Brain pericyte (primary cell): ENCODE measurements at places on chromosomes 7 and 10.

GRCh38 chr10:116001976-116002375, 271.0 kb downstream of the GFRA1 start:
- no peak for DNase-seq

DNA sequence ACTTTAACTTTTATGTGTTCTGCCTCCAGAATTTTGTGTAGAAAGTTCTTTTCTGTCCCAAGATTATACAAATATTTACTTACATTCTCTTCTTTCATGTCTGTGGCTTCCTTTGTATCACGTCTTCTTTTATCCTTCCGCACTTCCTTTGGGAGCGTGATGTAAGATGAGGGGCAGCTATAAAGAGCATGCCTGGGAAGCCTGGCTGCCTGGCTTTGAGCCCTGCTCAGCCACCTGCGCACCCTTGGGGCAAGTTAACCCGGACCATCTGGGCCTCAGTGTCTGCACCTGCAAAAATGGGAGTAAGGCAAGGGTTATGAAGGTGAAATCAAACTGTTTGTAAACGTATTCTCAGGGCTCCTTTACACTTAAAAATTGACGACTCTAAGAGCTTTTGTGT, 25.2 kb downstream of the PALD1 start:
- no peak for DNase-seq

GRCh38 chr10:5553400-5554170, 28.8 kb downstream of the CALML3 start:
- DNase-seq = no peak

DNA sequence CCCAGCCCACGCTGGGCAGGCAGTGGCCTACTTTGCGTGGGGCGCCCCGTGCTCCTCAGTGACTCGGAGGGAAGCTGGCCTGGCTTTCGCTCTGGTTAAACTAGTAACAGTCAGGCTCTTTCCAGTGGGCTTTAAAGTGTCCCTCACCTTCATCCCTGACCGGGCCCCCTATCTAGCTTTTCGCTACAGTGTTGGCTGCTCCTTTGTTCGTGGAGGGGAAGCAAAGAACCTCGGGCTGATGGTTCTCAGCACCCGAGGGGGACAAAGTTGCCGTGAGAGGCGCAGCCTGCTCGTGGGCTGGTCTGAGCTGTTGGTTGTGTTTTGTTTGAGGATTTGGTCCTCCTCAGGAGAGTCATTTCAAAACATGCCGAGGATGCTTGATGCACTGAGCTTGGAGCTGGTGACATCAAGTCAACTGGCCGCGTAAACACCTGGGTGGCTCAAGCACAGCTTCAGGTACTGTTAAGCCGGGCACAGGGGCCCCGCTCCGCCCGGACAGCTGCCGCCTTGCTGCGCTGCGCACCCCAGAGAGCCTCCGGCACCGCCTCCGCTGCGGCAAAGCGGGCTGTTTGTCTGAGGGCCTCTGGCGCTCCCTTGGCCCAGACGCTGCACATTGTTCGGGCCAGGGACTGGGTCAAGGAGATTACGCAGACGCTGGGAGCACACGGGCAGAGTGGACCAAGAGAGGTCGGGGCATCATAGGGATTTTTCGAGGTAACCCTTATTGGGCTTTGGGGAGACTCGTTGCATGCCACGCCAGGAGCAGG, 1.6 kb downstream of the DLX6 start:
- DNase-seq = no peak

GRCh38 chr10:99328579-99329303, 415 bp upstream of the CNNM1 start:
- no peak for DNase-seq

DNA sequence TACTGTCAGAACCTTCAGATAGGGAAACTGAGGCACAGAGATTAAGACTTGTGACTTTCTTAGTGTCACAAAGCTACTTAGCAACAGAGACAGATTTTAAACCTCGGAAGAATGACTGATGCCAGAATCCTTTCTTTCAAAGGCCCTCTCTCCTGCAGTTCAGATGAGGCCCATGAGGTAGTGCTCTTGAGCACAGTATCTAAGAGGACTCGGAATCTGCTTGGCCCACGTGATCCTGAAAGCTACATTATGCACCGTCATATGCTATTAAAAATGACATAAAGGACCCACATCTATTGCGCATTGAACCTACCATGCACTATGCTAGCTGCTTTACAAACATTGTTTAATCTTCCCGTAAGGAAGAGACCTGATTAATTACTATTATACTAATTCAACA, 355.9 kb downstream of the SFMBT2 start:
- no peak for DNase-seq

- no peak for DNase-seq
Measured at GRCh38 chr10:32413513-32413912, 32.4 kb upstream of the CCDC7 start.

GRCh38 chr10:78215645-78216044, 182.0 kb downstream of the RPS24 start:
- DNase-seq = no peak

GRCh38 chr7:32336726-32337125, 153.5 kb downstream of the LSM5 start:
- DNase-seq = no peak

DNA sequence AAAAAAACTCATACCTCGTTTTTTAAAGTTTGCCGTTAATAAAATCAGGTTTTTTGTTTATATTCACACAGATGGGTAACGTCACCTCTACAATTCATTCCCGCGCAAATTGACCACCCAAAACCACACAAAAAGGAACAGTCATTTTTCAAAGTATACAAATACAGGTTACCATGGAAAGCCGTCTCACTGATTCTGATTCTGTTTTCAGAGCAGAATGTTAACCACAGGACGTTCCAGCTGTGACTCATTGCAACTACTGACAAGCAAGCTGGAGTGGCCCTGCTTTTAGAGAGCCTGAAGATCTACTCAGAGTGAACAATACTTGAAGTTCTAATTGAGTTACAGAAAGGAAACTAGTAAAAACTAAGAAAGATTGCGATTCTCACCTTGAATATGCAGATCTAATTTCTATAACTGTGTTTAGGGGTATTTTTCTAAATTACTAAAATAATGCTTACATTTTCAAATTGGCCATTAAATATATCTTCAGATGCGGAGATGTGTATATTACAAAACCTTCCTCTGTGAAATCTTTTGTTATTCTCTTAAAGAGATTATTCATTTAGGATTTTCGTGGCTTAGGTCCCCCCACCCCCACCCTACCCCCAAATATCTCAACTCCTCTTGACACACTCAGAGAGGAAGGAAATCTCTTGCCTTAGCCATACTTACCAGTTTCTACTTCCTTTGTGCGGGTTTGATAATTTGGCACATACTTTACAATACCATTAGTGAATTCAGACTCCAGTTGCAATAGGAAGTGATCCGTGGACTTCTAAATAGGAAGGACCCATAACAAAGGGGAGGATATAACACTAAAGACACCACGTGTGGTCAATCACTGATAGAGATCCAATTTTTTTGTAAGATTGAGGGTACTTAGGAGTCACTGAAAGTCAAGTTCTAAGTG, 106.0 kb downstream of the CUBN start:
- DNase-seq = peak; percentile 75

- no peak for DNase-seq
Measured at GRCh38 chr10:28254290-28254985, 48.4 kb downstream of the MPP7 start.

- no peak for DNase-seq
Measured at GRCh38 chr10:92239151-92239599, 51.7 kb downstream of the CPEB3 start.

- no peak for DNase-seq
Measured at GRCh38 chr7:76260171-76260703, 42.2 kb upstream of the HSPB1 start.

DNA sequence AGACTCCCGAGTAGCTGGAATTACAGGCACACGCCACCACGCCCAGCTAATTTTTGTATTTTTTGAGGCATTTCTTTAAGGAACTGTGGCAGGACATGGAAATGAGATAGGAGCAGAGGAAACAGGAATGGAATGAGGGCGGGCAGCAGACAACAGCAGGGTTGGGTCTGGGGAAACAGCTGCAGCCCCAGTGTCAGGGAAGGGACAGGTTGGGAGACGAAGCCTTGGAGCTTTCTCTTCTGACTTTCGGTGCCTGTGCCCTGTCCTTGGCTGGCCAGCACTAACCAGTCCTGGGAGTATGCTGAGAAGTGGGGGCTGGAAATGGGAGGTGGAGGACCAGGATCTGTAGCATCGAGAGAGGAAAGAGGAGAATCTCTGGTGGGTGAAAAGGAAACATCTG, 47.4 kb downstream of the ATOH7 start:
- no peak for DNase-seq

GRCh38 chr7:155785536-155785935, 26.7 kb downstream of the SHH start:
- DNase-seq = no peak

DNA sequence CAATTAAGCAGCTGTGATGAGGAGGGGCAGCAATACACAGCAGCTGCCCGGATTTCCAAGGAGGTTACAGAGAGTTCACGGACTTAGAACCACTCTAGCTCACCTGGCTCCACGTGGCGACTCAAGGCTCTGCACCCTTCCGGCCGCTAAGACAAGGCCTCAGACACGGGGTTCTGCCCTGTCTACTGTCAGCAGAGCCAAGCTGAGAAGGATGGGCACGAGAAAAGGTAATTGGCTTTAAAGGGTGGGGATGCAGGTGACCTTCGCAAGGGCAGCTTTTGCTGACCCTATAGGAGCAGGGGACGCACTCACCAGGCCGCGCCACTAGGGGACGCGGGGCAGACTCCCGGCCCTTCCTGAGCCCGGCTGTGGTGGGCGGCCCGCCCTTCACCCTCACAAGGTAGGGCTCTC, 152.4 kb downstream of the KIF20B start:
- no peak for DNase-seq

GRCh38 chr10:58853668-58854067, 322.8 kb upstream of the PHYHIPL start:
- no peak for DNase-seq

- no peak for DNase-seq
Measured at GRCh38 chr7:98217623-98218582, 6.7 kb downstream of the BHLHA15 start.
